GM20000 (cell line): ENCODE measurements at places on chromosomes 5 and 9.

- no peak for DNase-seq
Measured at GRCh38 chr5:163908253-163908652, 402.8 kb downstream of the MAT2B start.

GRCh38 chr5:95591490-95591901 lies 28.4 kb upstream of the GPR150 start:
- DNase-seq = peak; percentile 31

GRCh38 chr9:119938871-119939270 lies 569.6 kb upstream of the BRINP1 start:
- DNase-seq = no peak

DNA sequence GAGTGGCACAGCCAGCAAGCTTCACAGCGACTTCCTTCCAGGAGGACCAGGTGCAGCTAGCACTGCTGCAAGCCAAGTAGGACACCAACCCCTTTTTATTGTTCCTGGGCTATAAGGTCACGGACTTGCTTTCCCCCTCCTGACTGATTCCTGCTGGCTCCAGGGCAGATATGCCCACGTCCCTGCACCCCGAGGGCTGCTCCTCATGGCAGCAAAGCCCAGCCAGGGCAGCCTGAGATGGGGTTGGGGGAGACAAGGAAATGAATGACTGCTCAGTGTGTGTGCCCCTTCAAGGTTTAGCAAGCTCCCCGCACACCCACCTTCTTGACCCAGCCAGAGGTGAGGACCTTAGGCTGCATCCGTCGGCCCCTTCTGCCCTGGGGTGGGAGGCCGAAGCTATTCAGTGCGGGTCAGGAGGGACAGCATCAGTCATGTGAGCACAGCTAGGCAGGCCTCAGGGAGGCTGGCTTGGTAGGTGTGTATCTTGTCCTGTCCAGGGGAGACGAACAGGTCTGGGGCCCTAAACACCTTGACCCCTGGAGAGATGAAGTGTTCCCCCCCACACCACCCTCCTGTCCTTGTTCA lies 136.2 kb upstream of the PHYKPL start:
- no peak for DNase-seq

DNA sequence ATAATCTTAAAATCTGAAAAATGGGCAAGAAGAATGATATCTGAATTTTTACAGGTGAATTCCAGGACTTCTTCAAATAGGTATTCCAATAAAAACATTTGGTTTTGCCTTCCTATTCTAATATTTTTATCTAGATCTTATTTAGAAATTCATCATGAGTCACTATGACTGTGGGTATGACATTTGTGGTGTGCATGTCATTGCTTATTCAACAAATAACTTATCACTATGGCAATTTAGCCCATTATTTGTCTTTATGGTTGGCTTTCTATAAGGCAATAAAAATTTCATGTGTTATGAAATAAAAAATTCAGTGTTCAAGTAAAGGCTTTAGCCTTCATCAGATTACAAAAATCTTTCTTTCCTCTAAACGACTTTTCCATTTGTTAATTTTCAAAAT lies 1139.6 kb upstream of the NUDT12 start:
- DNase-seq = no peak

GRCh38 chr5:150490296-150490669 lies 17.6 kb upstream of the NDST1 start:
- no peak for DNase-seq

GRCh38 chr5:81235287-81236072 lies 2.4 kb downstream of the CKMT2 start:
- DNase-seq = no peak

DNA sequence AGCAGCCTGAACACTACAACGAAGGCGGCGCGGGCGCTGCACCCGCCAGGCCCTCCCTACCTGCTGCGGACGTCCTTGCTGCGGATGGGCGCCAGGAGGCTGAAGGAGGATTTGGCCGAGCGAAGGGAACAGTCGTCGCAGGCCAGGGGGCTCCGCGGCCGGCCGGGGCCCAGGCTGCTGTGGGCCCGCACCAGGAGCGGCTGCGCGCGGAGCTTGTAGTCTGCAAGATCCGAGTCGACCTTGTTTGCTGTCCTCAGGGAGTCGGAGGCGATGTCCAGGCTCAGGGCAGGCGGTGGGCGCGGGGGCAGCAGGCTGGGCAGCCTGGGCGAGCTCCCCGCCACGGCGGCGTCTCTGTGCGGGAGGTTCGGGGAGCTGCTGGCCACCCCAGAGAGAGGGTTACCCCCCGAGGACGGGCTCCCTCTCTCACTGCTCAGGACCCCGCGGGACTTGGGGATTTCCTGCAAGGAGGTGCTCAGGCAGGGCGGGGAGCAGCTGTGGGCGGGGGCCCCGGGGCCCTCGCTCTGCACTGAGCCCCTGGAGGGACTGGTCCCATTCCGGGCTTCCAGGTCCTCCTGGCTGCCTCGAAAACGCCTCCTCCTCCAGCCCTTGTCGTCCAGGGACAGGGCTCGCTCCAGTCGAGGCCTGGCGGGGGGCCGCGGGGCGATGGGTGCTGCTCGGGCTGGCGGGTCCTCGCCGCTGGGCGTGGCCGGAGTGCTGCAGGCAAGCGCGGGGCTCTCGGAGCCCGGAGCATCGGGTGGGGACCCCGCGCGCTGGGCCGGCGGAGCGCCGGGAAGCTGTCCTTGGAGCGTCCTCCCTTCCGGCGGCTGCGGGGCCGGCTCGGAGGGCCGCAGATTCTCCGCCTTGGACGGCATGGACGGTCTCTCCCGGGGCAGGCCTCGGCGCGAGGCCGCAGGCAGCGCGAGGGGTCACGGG lies 831 bp downstream of the INPP5E start:
- peak; percentile 91 for DNase-seq

DNA sequence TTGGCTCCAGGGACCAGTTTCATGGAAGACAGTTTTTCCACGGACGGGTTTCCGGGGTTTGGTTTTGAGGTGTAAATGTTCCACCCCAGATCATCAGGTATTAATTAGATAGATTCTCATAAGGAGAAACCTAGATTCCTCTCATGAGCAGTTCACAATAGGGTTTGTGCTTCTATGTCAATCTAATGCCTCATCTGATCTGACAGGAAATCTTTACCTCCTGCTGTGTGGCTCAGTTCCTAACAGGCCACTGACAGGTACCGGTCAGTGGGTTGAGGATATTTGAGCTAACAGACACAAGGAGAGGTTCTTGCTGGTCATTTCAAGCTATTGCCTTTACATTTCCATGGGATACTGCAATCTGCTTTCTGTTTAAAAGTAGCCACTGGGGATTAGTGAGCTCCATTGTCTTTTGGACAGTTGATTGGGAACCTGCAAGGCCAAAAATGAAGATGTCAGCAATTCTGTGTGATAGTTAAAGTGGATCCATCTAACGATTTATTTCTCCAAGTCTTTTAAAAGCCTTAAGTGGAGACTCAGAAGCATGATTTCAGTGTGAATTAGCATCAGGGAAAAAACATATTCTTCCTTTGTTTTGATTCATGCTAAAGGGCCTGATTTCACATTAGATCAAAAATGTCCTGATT lies 38.6 kb downstream of the MRPS30 start:
- no peak for DNase-seq

DNA sequence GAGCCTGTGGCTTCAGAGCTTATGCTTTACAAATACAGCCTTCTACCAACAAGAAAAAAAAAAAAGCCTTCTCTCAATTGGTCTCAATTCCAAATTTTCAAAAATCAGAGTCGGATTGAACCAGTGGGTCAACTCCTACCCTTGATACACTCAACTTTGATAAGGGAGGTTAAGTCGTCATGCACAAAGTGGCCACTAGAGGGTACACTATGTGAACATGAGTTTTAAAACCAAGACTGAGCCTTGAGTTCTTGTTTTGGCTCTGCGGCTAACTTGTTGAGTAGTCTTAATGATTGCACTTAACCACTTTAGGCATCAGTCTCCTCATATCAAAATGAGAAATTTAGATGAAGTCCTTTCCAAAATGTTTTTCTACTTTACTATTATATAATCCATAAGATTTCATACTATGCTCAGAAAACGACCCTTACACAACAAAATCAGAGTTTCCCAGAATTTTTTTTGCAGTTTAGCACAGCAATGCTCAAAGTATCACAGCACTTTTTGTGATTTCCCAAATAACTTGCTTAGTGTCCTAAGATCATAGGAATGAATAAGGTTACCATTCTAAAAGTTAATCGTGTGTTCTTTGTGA lies 92.9 kb upstream of the MTAP start:
- DNase-seq = peak; percentile 46

DNA sequence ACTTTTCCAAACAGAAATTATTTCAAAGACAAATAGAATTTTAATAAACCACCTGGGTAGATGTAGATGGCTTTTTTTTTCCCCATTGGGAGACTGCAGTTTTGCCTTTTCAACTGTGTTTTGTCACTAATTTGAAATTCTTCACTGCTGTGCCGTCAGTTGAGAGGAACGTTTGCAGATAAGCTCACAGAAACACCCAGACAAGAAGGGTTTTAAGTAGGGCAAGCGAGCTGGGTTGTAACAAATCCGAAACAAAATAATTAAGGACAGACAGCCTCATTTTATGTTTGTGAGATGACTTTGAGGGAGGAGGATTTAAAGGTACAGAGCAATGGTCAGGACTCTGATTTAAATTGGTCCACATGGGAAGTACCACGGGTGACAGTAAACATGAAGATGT lies 155.1 kb upstream of the NTRK2 start:
- DNase-seq = no peak

GRCh38 chr9:2872931-2873323 lies 29.0 kb upstream of the PUM3 start:
- no peak for DNase-seq

- DNase-seq = no peak
Measured at GRCh38 chr9:2663461-2664173, 42.0 kb downstream of the VLDLR start.

DNA sequence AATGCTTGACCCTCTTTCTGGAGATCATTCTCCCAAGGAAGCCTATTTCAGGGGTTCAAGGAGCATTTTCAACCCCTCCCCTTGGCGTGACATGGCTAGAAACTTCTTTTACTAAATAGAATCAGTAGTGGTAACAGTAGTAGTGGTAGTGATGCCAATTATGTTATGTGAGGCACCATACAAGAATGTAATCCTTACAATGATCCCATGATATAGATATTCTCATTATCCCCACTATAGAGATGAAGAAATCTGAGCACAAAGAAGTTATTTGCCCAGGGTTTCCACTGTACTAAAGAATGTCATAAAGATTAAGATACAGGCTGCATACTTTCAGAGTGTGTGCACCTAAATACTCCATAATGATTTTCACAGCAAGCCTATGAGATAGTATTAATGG lies 155.4 kb upstream of the CLINT1 start:
- no peak for DNase-seq

DNA sequence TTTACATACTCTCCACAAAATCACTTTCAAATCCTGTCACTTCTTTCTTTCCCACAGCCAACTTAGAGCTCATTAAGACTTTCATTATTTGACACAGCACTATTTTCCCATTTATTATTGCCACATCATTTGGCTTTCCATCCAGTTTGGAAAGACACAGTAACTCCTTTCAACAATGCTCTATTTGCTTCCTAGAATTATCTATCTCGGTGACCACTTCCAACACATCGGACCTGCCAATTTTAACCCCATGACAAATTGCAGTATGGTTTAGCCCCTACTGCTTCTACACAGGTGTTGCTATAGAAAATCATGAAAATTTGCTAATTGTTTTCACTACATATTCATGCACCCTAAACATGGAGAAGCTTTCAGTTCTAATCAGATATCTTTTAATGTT lies 190.6 kb upstream of the COX7C start:
- DNase-seq = no peak

GRCh38 chr5:138661991-138662434 lies 86.8 kb upstream of the HSPA9 start:
- DNase-seq = no peak

DNA sequence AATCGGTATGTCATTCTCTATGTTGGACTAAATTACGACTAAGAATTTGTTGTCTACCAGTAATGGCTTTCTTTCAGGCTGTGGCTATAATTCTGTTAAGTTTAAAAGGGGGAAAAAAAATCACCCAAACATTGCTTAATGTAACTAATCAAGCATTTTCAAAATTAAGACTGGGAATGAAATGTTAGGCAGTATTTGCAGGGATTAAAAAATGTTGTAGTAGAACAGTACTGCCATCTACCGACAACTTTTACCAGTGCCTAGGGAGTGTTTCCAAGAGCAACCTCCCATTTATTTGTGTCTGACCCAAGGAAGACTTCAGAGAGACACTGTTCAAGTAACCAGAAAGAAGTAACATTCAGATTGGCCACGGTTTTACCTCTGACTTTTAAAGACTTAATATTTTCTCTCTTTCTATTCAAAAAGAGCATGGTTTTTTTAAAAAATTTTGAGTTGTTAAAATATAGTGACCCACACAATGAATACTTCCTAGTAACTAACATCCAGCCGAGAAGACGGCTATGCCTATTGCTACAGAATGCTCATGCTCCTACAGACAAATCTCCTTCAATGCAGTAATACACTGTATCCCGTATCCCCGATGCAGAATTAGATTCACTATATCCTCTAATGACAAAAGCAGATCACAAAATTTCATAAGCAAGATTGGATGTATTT lies 92.4 kb downstream of the ARL15 start:
- peak; percentile 16 for DNase-seq

GRCh38 chr9:38026021-38026809 lies 42.8 kb downstream of the SHB start:
- no peak for DNase-seq

DNA sequence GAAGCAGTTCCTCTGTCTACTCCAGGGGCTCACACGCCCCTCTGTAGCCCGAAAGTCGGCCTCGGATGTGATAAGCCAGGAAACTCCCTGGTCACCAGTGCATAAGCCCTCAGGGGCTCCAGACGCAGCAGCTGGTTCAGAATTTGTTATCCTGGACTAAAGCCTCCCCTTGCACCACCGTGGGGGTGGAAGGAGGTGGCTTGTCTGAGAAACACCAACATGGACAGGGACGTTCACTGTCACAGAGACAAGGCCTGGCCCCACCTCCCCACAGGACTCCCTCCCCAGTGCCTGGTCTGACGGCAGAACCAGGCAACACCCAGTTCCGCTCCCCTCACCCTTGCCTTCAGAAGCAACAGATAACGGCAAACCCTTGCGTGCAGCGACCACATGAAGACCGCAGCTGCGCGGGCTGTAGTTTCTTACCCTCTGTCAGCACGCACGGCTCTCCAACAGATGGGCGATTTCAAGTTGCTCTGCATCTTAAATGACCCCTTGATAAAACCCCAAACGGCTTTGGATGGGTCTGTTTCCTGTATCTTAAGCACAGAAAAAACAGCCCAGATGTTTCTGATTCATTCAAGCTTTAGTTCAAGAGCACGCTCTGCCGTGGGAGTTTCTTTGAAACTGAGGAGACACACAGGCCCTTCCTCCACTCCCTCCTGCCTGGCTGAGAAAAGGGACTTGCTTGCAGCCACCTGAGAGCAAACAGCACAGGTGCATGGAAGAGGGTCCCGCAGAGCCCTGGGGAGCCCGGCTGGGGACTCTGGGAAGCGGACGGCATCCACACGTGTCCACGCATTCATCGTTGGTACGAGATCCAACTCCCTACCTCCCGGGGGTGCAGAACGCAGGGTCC lies 44.7 kb upstream of the NKD2 start:
- DNase-seq = peak; percentile 66
